ENCODE measurements at places on chromosomes 6 and 20. TPM values are rescaled to one million over a fixed set of nuclear protein-coding genes. Genes with fewer than 3 reads are reported as not detected.

- DNase-seq: no peak
Measured at GRCh38 chr6:122781716-122782115, 2.2 kb downstream of the FABP7 start.

DNA sequence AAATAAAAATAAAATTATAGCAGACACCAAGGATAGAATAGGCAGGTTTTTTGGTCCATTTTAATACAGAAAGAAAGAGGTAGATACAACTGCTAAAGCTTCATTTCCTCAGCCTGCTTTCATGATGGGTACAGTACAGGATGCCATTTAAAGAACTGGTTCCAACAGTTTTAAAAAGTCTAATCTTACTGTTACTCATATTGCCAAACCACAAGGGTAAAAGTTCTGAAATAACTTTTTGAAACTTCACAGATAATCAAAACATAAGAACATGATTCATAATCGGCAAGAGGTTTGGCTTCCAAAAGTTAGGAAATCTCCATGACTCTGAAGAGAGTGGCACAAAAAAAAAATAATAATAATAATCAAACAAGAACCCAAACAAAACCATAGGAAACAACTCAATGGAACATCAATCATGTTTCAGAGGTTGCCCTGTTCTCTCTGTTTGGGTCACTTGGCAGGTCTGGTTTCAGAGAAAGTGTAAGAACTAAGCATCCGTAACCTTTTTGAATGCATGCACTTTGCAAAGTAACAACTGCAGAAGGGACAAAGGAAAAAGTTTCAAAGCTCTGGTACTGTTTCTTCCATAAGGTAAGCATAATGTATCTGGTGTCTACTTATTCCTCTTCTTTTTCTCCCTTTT, 79.7 kb downstream of the SMLR1 start:
- no peak for DNase-seq

DNA sequence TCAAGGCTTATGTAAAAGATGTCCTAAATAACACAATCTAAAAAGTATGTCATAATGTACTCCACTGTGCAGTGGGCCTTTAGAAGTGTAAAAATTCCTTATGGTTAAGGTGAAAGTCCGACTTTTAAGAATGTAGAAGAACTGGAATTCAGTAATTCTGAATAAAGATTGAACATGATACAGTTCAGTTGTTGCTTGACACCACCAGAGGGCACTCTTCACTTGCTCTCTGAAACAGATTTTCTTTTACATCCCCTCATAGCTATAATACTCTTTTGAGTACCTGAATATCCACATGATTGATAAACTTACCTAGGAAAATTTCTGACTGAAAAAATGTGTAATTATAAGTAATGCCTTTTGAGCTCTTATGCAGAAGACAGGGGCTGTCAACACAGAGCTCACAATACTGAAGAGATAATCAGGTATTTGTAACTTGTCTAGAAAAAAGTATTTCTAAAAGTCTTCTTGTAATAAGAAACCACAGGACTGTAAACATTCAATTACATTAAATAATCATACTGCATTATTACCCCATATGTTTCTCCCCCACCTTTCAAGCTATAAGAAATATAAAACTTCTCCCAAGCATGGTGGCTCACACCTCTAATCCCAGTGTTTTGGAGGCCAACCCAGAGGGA, 92.1 kb downstream of the POPDC3 start:
- peak; percentile 49 for DNase-seq

Gene PAK1IP1
- polyA plus RNA-seq: 22.9 TPM

GRCh38 chr6:79755967-79756366, 124.8 kb downstream of the SH3BGRL2 start:
- DNase-seq: no peak

- no peak for DNase-seq
Measured at GRCh38 chr6:78157606-78158005, 504.8 kb downstream of the MEI4 start.

DNA sequence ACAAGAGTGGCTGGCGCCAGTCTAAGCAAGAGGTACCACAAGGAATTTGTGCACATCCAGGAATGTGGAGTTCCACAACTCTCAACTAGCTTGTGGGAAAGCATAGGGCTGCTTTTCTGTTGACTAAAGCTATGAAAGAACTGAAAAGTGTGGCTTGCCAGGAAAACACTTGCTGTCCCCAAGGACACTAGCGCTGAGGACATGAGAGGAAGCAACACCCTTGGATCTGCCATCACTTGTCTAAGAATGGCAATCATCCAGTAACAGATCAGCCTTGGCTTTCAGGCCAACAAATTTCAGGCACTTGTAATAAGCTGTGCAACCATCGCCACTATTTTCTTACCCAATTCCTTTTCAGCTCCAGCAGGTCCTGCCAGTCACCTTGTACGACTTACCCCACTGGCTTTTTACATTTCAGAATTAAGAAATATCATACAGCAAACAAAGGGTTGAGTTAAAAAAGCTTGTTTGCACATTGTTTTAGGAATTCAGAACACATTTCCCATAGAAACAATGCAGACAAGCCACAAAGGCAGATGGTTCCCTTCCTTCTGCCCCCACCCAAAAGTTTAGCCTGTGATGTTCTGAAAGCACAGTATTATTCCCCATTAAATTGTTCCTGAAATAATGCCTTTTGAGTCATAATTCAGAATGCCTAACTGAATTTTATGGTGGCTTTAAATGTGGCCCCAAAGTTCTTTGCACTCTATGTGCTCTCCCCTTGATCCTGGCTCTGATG, 57.9 kb upstream of the SSTR4 start:
- no peak for DNase-seq

Gene CD24
- 1,102 TPM for polyA plus RNA-seq

Gene CALHM5
- 2.6 TPM for polyA plus RNA-seq

Gene SRMS
- polyA plus RNA-seq: not detected

- no peak for DNase-seq
Measured at GRCh38 chr6:69775585-69775849, 21.3 kb downstream of the LMBRD1 start.

Gene ANKEF1
- 8.9 TPM for polyA plus RNA-seq

Gene AP5S1
- polyA plus RNA-seq: 10.6 TPM

Gene FOXC1
- 81.3 TPM for polyA plus RNA-seq

GRCh38 chr20:46823271-46823751, 71.3 kb upstream of the EYA2 start:
- no peak for DNase-seq

DNA sequence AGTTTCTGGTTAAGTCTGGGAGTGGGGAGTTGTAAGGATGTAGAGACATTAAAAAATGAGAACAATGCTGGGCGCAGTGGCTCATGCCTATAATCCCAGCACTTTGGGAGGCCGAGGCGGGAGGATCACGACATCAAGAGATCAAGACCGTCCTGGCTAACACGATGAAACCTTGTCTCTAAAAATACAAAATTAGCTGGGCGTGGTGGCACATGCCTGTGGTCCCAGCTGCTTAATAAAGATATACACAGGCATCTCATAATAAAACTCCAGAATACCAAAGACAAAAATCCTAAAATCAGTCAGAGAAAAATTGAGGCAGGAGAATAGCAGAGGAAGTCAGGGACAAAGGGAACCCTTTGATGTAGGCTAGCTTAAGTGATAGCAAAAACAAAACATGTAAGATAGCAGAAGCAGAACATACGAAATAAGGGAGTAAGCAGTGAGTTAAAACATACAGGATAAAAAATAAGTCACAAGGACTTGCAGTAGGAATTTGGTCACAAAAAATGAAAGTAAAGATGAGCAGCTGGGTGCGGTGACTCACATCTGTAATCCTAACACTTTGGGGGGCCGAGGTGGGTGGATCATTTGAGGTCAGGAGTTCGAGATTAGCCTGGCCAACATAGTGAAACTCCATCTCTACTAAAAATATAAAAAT, 23.6 kb downstream of the DDX43 start:
- no peak for DNase-seq

Gene ERVFRD-1
- 0.13 TPM for polyA plus RNA-seq

Gene FOXP4
- polyA plus RNA-seq: 29.3 TPM

Gene ESR1
- polyA plus RNA-seq: 2.1 TPM

Gene ACAT2
- 46.2 TPM for polyA plus RNA-seq

Gene RBPJL
- not detected for polyA plus RNA-seq

GRCh38 chr6:44457596-44457995, 70.1 kb downstream of the CDC5L start:
- no peak for DNase-seq

GRCh38 chr6:107132330-107132954, 17.1 kb upstream of the BEND3 start:
- DNase-seq: no peak

DNA sequence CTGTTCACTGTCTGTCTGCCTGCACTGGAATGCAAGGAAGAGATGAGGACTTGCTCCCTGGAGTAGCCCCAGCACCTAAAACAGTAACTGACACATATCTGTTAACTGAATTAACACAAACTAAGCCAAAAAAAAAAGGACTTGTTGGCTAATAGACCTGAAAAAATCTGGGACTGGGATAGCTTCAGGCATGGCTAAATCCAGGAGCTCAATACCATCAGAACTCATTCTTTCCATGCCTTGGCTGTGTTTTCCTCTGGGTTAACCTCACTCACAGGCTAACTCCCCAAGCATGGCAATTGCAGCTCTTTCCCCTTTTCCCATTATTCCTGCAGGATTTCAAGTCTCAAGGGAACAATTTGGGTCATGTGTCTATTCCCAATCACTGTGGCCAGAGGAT, 21.6 kb upstream of the ARFGEF2 start:
- no peak for DNase-seq

GRCh38 chr6:34174846-34175399, 29.0 kb upstream of the GRM4 start:
- DNase-seq: no peak

- no peak for DNase-seq
Measured at GRCh38 chr6:30513451-30513850, 24.1 kb downstream of the HLA-E start.

Gene RNF114
- 79.3 TPM for polyA plus RNA-seq

Gene LPA
- 0.30 TPM for polyA plus RNA-seq

Measured in left kidney (tissue), 8 donors.